Stimulated activated CD4-positive, alpha-beta T cell treated with anti-CD3 and anti-CD28 coated beads, TNF-alpha, amount 100 ng/mL, for 24 hours (primary cell): ENCODE measurements at places on chromosomes 4 and X.

GRCh38 chr4:101793397-101793796 is 2.9 kb downstream of the BANK1 start:
- DNase-seq, result no peak

- DNase-seq, result no peak
These were observed 149.2 kb downstream of the BCOR start for GRCh38 chrX:39948582-39948981.

GRCh38 chrX:103629318-103630170 is 769 bp downstream of the TCEAL1 start:
- DNase-seq, result no peak

- no peak for DNase-seq
These were observed 165.9 kb downstream of the PDGFC start for GRCh38 chr4:156805696-156806095.

GRCh38 chr4:7677799-7678301 is 243.1 kb upstream of the PSAPL1 start:
- DNase-seq, result no peak

- DNase-seq, result no peak
These were observed 203.2 kb upstream of the PSAPL1 start for GRCh38 chr4:7637971-7638370.

- DNase-seq, result no peak
These were observed 170.2 kb downstream of the CBR4 start for GRCh38 chr4:168839758-168840391.

DNA sequence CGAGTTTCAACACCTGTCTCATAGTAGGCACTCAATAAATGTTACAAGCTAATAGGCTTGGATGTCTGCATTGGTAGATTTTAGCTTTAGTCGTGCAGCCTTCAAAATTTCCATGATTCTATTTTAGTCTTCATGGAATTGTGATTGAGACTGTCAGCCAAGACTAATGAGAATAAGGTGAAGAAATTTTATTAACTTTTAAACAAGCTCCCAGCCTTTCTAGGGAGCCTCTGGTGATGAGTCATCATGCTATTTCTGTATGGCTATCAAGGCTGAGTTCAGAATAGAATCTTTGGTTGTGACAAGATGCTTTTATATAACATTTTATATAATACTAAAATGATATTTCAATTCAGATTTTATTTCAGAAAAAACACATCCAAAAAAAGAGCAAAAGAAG is 685.8 kb downstream of the GABRG1 start:
- DNase-seq, result no peak

GRCh38 chrX:21056622-21057021 is 317.6 kb upstream of the CNKSR2 start:
- DNase-seq, result no peak

DNA sequence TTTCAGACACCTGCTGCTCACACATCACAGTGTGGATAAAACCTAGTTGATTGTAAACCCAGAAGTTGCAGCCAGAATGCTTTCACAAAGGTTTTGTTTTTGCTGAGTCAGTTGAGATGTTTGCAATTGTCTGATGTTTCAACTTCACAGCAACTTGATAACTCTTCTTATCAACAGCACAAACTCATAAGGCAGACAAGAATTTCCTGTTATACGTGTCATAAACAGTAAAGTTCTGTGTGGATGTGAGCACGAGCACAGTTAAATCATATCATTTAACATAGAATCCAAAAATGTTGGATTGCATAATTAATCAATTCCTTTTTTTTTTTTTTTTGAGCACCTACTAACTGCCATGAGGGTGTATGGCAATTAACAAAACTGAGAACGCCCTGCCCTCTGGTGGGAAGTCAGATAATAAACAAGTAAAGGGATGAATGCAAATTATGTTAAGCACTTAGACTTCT is 512.2 kb downstream of the PDHA2 start:
- DNase-seq, result no peak

DNA sequence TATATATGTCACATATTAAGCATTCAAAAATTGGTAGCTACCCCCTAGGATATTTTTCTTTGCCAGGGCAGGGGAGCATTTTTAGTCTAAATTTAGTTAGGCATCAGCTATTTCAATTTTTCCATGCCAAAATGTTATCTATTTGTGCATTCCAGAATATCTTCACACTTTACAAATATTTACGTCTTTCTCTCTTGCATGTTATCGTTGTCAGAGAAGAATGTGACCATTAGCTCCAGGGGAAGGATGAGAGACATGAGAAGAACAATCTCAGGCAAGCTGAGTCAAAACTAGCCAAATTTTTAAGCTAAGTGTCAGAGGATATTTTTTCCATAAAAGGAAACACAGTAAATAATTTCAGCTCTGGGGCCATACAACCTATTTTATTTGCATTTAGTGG is 885.0 kb upstream of the EPHA5 start:
- DNase-seq, result no peak
